ENCODE measurements at places on chromosomes 3 and 15.

GRCh38 chr15:73908030-73908821 lies 18.0 kb upstream of the LOXL1 start:
- peak; percentile 71 for DNase-seq

GRCh38 chr3:63228677-63229076 lies 49.4 kb upstream of the SYNPR start:
- DNase-seq: no peak

GRCh38 chr3:90041995-90042394 lies 934.6 kb downstream of the EPHA3 start:
- DNase-seq: no peak

DNA sequence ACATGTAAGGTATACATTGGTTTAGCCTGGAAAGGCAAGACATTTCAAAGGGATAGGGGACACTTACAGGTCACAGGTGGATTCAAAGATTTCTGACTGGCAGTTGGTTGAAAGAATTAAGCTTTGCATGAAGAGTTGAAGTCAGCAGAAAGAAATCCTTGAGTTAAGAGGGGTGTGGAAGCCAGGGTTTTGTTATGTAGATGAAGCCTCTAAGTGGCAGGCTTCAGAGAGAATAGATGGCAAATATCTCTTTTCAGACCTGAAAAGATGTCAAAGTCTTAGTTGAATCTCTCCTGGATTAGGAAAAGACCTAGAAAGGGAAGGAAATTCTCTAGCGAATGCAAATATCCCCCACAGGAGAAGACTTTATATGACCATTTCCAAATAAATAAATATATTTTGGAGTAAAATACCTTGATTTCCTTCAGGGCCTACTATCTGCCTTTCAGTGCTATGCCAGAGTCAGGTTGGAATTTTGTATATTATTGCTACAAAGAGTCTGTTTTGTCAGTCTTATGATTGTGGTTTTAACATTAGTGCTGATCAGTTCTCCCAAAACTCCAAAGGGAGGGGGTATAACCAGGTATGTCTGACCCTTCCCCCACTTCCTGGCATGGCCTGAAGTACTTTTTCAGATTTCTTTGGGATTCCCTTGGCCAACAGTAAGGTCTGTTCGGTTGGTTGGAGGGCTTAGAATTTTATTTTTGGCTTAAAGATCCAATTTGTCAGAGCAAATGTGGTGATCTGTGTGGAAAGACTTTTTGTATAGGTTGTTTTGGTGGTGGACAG lies 286.4 kb downstream of the LRTM1 start:
- DNase-seq: no peak

GRCh38 chr3:28317438-28318022 lies 31.0 kb upstream of the ZCWPW2 start:
- DNase-seq: no peak

DNA sequence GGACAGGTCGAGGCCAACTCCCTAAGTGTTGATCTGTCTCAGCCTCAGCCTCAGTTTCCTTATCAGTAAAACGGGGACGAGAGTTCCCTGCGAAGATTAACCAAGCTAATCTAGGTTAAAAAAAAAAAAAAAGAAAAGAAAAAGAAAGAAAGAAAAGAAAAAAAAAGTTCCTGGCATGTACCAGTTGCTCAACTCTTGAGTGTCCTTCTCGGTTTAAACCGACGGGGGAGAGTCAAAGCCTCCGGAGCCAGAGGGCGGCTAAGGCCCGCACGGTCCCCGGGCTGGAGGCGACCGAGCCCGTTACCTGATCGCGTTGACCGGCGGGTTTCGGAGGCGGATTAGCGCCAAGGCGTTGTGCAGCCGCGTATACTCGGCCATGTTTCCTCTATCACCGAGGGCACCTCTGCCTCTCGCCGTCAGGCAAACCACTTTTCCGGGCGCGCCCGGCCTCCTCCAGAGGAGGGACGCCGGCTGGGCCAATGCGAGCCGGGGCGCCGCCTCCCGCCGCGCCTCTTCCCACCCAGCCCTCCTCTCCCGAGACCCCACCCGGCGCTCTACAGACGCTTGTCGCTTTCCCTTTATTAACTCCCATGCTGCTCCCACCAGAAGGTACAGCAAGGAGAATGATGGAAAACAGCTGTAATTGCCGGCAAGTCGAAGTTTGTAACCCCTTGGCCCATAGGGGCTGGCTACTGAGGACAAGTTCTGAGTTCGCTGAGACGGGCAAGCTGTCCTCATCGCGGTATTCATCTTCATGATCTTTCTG lies at the start of gene EHHADH:
Gene EHHADH (minus strand): TSS at position 405 of the 766 bp plus-strand sequence. CDS start 27 bp downstream, at position 378.
- peak; percentile 32 for DNase-seq

- no peak for DNase-seq
Observed at GRCh38 chr15:31752065-31752762, 278.1 kb upstream of the CHRNA7 start.

- no peak for DNase-seq
Observed at GRCh38 chr3:159721324-159721723, 267.3 kb upstream of the IL12A start.

GRCh38 chr3:49845694-49846093 lies 10.7 kb downstream of the TRAIP start:
- DNase-seq: no peak

GRCh38 chr3:113754494-113755159 lies 7.8 kb downstream of the ATP6V1A start:
- no peak for DNase-seq

- no peak for DNase-seq
Observed at GRCh38 chr15:99390667-99391066, 139.4 kb downstream of the LRRC28 start.

DNA sequence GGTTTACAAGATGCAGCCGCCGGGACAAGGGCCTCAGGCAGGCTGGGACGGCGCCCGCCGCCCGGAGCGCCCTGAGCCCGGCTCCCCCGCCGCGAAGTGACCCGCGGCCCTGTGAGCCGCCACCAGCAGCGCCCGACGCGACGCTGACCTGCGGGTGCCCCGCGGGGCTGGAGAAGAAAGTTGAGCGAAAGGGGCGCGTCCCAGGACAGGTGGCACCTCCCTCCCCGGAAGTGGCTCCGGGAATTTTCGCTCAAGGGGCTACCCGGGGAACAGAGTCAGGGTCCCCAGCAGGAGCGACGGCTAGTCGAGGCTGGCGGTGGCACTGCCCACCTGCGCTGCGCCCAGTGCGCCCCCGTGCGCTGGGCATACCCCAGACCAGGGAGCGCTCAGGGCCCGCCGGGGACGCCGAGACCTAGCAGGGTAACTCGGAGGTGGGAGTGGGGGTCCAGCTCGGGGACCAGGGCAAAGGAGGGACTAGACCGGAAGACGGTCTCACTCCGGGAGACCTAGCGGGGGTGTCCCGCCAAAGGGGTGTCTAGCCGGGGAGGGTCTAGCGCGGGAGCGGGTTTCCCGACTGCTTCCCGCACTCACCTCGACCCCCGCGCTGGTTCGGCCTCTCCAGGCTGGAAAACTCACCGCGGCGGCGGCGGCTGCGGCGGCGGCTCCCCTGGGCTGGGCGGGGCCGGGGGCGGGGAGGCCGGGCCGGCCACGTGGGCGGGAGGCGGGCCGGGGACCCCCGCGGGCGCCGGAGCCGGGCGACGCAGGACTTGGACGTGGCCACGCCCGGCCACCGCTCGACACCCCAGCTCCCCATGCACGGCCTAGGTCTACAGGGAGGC lies 18.4 kb downstream of the SPATA12 start:
- DNase-seq: no peak

DNA sequence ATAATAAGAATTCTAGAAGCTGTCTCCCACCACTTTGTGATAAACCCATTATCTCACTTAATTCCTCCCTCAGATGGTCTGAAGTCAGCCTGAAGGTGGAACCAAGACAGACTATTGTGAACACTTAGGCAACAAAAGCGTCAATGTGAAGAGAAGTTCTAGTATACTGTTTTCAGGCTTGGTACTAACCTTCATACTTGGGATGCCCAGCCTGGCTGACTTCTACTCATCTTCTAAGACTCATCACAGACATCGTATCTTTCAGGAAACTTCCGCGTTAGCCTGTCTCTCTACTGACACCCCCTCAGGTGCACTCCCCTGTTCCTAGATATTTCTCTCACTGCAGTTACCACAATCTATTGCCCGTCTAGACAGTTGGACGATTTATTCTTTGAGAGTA lies 201.2 kb downstream of the SATB1 start:
- DNase-seq: no peak

DNA sequence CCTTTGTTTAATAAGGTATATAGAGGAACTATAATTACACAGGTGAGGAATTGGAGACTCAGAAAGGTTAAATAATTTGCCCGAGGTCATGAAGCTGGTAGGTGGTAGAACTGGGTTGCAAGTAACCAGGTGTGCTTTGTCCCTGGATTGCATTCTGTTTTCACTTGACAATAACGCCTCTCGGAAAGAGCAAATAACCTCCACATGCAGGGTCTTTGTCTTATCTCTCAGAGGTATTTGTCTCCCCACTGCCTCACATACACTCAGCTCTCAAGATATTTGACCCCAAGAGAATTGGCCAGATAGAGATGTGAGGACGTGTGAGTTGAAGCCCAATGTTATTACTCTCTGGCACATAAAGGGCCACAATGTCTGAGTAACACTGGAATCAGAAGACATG lies 320.9 kb upstream of the ONECUT1 start:
- DNase-seq: no peak

DNA sequence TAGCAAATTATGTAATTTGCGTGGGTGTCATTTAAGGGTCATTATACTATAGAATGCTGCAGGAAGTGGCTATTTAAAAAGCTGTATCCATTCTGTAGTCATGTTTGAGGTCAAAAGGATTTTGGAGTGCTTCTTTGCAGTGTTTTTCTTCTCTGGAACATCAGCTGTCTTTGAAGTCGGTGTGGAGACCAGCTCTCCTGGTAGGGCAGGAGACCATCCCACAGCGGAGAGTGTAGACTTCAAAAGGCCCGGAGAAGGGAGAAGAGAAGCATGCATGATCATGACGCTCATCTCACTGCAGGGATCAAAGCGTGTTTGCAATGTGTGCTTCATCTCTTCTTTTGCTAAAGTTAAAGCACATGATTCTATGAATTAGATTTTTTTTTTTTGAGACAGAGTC lies 19.9 kb downstream of the PXK start:
- DNase-seq: no peak

- no peak for DNase-seq
Observed at GRCh38 chr15:79932447-79932846, 35.6 kb upstream of the MTHFS start.

DNA sequence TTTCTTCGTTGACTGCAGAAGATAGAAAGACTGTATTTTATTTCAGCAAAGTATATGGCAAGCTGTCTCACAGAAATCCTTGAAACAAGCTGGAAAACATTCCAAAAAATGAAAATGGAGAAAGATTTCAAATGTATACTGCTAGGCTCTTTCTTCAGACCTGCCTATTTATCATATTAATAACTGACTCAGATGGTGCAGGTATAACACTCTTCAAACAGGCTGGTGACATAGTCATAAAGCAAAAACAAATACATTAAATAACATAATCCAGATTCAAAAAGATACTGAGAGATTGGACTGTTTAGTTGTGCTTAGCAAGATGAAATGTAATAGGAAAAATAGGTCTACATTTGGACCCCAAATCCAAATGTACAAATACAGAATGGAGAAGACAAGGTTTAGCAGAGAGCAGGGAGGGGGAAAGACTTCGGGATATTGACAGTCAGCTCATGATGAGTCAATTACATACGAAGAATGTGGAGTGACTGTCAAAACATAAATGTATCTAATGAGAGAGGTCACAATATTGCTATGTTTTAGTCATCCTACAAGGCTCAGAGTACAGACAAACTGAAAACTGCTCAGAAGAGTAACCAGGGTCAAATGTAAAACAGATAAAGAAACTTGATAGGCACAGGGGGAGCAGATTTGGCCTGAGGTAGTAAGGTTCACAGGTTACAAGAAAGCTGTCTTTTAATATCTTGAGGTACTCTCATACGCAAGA lies 88.7 kb downstream of the DMXL2 start:
- DNase-seq: no peak

- no peak for DNase-seq
Observed at GRCh38 chr15:31277335-31278060, 49.1 kb upstream of the KLF13 start.

GRCh38 chr3:67377299-67377698 lies 277.1 kb downstream of the SUCLG2 start:
- no peak for DNase-seq

DNA sequence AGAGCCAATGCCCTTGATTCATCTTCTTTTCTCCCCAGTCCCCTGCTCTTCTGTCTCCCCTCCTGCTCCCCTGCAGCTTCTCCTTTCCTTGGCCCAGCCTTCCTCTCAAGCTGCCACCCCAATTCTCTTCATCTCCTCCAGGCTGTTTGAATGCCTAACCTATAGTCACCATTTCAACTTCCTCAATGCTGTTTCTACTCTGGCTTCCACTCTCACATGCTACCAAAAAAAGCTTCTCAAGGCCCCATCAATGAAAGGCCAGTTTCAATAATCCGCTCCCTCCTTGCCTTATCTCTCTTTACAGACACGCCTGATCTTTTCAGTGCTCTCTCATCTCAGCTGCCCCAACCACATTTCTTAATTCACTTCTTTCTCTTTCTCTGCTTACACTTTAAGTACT lies 212.2 kb upstream of the GPR149 start:
- DNase-seq: no peak

- DNase-seq: no peak
Observed at GRCh38 chr3:34405159-34405558, 606.7 kb downstream of the PDCD6IP start.

- DNase-seq: no peak
Observed at GRCh38 chr3:194376241-194376560, 6.7 kb upstream of the LRRC15 start.

DNA sequence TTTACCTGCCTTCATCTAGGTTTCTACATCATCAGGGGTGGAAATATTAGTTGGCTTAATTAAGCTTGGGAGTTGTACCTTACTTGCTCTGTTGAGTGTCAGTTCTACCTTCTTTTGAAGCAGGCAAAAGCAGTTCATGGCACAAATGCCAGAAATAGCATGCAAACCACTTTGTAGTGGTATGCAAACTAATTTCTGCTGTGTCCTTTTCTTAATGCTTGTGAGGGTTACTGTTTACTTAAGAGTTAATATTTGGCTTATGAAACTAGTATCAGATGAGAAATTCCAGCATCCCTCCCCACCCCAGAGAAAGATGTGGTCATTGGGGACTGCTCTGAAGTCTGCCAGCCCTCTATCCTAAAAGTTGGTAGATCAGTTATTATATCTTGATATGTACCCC lies 7.1 kb downstream of the ATP2C1 start:
- no peak for DNase-seq

DNA sequence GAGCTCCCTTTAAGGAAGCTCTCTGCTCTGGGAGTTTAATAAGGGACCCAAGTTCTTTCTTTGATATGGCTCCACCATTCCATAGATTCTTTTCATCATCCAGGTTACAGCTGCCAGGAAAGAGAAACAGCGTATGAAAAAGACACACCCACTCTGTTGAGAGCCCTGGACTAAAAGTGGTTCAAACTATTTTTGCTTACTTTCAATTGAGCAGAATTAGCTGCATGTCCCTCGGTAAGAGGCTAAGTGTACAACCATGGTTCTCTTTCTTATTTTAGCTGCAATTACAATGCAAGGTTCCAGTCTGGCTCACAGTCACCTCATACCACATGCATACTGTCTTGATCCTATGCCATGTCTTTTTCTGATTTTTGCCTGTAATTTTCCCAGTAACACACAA lies 1288.3 kb downstream of the NSUN3 start:
- no peak for DNase-seq

- no peak for DNase-seq
Observed at GRCh38 chr3:549636-550035, 353.1 kb downstream of the CHL1 start.

- no peak for DNase-seq
Observed at GRCh38 chr3:168162172-168162571, 66.4 kb upstream of the GOLIM4 start.
